HFFc6 (cell line): ENCODE measurements at places on chromosomes 16 and 17.

GRCh38 chr16:59192551-59193199, 458.6 kb upstream of the GOT2 start:
- no peaks in the 10 kb centered on the region for H3K36me3 ChIP-seq
- H3K4me1 ChIP-seq = no peaks in the 10 kb centered on the region
- H3K4me3 ChIP-seq = no peak overlapping the region
- H3K27ac ChIP-seq = no peak overlapping the region
- no peaks in the 10 kb centered on the region; the same call in 1 of the 2 replicates for H3K27me3 ChIP-seq

- H3K36me3 ChIP-seq = no peaks in the 10 kb centered on the region
- DNase-seq = no peak
- no peak overlapping the region for H3K4me3 ChIP-seq
- H3K27ac ChIP-seq = no peak overlapping the region
Measured at GRCh38 chr16:19346335-19346922, 60.9 kb downstream of the CLEC19A start.

GRCh38 chr17:78705071-78705470, 77.0 kb downstream of the CYTH1 start:
- no peaks in the 10 kb centered on the region for H3K27me3 ChIP-seq
- H3K27ac ChIP-seq = no peak overlapping the region
- H3K4me3 ChIP-seq = no peak overlapping the region
- no peak for DNase-seq
- H3K36me3 ChIP-seq = no peaks in the 10 kb centered on the region
- peaks cover 18% of the 10 kb centered on the region for H3K4me1 ChIP-seq

DNA sequence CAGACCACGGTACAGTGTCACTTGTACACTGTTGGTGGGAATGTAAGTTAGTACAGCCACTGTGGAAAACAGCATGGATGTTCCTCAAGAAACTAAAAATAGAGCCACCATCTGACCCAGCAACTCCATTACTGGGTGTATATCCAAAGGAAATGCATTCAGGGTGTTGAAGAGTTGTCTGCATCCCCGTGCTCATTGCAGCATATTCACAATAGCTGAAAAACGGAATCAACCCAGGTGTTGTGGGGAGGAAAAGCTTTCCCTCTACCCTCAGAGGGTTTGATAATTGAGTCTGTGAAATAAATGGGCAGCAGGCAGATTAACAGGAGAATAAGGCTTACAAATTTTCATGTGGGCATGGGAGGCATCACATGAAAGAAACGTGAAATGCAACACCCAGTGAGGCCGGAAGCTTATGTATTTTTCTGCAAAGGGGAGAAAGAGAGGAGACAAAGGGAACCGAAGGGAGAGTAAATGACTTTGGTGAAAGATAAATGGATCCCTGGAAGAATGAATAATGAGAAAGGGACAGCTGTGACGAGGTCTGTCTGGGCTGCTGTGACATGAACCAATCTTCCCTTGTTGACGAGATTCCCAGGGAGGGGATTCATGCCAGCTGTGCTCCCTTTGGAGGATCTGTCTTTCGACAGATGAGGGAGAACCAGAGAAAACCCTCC, 106.2 kb downstream of the KCNJ12 start:
- no peaks in the 10 kb centered on the region for H3K4me1 ChIP-seq
- no peak overlapping the region for H3K4me3 ChIP-seq
- no peak overlapping the region for H3K27ac ChIP-seq
- DNase-seq = no peak

- no peak overlapping the region for H3K27ac ChIP-seq
- no peak for DNase-seq
- H3K4me3 ChIP-seq = no peak overlapping the region
- no peaks in the 10 kb centered on the region for H3K36me3 ChIP-seq
- no peaks in the 10 kb centered on the region for H3K4me1 ChIP-seq
Measured at GRCh38 chr16:5640883-5641282, 543.3 kb upstream of the EEF2KMT start.
